Dorsolateral prefrontal cortex (tissue), 122 donors: ENCODE measurements at places on chromosomes 6 and 20.

DNA sequence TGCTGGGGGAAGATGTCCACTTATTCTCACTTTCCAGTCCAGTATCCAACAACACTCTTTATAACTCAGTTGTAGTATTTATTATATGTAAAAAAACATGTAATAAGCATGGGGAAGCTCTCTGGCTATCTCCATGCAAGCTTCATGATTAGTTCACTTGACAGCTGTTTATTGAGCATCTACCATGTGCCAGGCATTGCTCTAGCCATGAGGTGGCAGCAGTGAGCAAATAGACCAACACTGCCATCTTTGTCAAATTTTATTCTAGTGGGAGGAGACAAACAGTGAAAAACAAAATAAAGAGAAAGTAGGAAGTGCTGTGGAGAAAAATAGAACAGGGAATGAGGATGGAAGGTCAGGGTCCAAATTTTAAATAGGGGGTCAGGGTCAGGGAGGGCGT is 131.8 kb downstream of the CFAP61 start:
- DNase-seq: no peak

- DNase-seq: no peak
These were observed 159.3 kb upstream of the LAMA2 start for GRCh38 chr6:128723667-128724066.

GRCh38 chr6:121223212-121223611 is 111.1 kb downstream of the TBC1D32 start:
- no peak for DNase-seq

- DNase-seq: no peak
These were observed 1102.8 kb upstream of the FLRT3 start for GRCh38 chr20:15440049-15440820.

DNA sequence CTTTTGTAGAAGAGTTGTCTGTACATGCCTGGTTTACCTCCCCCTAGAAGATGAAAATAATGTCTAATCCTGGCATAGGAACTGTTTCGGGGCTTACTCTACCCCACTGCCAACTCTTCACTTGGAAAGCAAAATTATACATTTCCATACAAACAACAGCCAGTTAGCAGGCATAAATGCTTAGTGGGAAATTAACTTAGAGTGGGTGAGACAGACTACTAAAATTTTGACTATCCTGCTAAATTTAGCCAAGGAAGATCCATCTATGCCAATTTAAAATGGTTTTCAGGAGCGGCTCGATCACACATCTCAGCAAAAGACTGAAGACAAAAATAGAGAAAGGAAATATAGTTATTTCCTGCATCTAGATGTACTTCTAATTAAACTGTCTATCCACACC is 221.2 kb downstream of the TPBG start:
- DNase-seq: no peak

DNA sequence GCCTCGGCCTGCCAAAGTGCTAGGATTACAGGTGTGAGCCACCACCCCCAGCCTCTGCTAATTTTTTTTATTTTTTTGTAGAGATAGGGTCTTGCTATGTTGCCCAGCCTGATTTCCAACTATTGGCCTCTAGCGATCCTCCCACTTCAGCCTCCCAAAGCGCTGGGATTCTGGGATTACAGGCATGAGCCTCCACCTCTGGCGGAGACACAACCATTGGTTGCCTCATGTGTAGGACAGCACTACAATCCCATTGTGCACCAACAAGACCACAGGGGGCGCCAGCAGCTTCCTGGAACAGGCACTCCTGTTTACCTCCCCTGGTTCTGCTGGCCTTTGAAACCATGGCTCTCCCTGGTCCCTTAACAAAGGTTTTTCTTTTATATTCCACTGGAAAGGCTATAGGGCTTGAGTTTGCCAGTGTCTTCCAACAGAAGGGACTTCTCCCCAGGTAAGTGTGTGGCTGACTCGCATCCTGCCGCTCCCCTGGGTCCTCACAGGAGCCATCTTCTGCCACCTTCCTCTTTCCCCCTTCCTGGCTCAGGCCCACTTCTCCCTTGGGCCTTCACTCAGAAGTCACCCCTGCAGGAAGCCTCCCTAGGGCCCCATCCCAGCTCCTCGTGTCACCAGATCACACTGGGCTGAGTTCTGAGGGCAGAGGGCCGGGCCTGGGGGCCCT is 39.2 kb upstream of the TLDC2 start:
- peak; percentile 79 for DNase-seq

- DNase-seq: no peak
These were observed 12.5 kb upstream of the POU3F2 start for GRCh38 chr6:98821756-98822405.

GRCh38 chr6:92577077-92577719 is 842.2 kb downstream of the EPHA7 start:
- DNase-seq: no peak

- no peak for DNase-seq
These were observed 1.2 kb upstream of the GJA1 start for GRCh38 chr6:121434037-121434770.

DNA sequence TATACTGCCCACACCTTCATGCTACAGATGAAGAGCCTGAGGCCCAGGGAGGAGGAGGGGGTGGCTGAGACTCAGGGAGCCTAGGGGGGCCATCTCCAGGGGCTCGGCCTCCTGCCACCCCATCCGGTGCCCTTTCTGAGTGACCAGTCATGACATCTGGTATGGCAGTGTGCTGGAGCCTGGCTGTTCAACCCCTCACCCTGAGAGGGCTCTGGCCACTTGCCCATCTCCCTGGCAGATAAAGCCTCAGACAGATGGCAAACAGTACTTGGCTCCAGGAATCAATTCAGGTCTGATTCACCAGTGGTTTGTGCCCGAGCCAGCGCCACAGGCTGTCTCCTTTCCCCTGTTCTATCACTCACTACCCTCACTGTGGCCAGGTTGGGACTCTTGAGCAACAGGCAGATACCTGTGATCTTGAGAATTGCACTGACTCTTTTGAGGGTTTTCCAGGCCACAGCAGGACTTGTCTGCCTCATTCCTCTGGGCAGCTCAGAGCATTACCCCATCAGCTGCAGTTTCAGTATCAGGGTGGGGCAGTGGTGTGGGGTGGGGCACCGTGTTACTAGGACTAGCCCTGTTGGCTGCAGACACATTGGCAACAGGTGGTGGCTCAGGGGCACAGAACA is 22.8 kb downstream of the SRSF3 start:
- peak; percentile 45 for DNase-seq

DNA sequence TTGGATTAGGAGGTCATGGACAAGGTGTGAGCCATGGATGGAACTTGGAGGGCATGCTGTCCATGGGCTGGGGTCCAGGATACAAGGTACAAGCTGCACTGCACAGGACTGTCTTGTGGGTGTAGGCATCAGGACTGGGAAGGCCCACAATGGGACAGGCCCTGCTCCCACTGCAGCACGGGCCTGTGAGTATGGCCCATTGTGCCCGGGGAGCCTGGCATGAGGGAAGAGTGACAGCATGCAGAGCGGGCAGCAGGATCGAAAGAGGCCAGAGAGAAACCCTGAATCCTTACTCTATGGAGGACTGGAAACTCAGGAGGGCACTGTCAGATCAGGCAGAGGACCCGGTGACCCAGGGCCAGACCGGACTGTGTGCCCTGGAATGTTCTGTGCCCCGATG is 211.3 kb downstream of the PREX1 start:
- no peak for DNase-seq

GRCh38 chr6:27176523-27177484 is 70.7 kb upstream of the PRSS16 start:
- DNase-seq: no peak

- no peak for DNase-seq
These were observed 30.3 kb upstream of the POPDC3 start for GRCh38 chr6:105209950-105210706.

- DNase-seq: no peak
These were observed 146.8 kb downstream of the CDC5L start for GRCh38 chr6:44534291-44534690.

DNA sequence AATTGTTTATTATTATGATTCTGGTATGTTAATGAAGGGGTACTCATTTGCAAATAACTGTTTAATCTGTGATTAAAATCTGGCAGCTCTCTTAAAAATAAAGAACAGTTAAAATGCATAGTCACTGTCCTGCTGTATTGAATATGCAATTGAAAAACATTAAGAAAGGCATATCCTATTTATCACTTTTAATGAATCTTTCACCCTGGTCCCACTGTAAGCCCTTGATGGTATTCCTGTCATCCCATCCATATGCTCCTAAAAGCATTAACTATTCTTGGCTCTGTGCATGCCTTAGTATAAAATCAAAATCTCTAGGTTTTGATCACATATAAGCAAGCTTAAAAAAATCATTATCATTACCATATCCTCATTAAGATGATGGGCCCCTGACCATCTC is 411.0 kb upstream of the SOX4 start:
- DNase-seq: no peak

DNA sequence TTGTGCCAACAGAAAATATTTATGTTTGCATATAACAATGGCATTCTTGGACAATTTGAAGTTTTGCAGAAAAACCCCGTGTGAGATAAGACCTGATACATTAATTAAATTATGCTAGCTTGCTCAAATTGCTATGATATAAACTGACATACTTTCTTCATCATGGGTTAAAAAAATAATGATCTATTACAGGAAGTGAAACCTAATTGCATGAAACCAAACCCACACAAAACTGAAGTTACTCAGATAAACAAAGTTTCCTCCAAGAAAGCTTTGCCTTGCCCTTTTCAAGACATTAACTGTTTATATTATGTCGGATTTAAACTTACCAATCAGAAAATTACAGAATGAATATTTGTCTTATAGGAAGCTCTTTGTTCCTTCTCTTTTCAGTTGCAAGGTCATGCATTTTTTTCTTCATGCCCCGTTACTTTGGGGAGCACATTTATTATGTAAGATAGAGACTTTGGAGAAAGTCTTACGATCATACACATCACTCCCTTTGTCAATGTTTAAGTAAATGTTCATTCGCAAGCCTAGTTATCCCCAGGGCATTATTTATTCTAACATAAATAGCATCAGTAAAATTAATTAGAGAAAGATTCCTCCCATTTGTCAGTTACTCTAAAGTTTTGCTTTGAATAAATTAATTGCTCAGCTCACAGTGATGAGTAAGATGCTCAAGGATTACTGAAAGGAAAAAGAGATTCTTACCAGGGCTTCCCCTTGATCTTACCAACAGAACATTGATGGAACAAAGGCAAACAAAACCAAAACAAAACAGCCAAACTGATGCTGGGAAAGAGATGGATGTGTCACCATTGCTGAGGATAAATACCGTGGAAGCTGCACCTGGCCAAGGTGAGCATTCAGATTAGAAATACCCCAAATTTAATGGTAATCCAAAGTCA is 14.8 kb upstream of the TMEM244 start:
- no peak for DNase-seq

DNA sequence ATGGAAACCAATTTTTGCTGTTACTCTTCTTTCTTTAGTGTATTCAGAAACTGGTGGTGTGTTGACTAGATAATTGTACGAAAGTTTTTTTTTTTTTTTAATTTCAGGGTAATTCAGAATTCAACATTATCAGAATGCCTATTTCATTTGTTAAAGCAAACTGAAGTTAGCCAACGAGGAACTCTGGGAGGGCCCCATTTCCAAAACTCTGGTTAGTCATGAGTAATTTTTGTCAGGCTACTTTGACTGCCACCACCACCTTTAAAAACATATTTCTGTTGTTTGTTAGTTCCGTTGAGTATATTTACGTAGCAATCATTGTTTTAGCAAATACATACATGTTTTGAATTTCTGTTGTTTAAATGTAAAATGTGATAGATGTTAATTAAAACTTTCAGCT is 763 bp downstream of the ZKSCAN8 start:
- DNase-seq: no peak

GRCh38 chr6:138486249-138487101 is 12.8 kb downstream of the NHSL1 start:
- DNase-seq: no peak

GRCh38 chr20:57746832-57747404 is 37.1 kb upstream of the PMEPA1 start:
- DNase-seq: no peak

- DNase-seq: no peak
These were observed 27.6 kb downstream of the PHACTR3 start for GRCh38 chr20:59631751-59632540.

GRCh38 chr6:48061265-48061990 is 49.6 kb downstream of the PTCHD4 start:
- DNase-seq: no peak

- no peak for DNase-seq
These were observed 11.3 kb downstream of the PTPN1 start for GRCh38 chr20:50521221-50522052.

GRCh38 chr6:121896363-121896762 is 460.9 kb downstream of the GJA1 start:
- DNase-seq: no peak

DNA sequence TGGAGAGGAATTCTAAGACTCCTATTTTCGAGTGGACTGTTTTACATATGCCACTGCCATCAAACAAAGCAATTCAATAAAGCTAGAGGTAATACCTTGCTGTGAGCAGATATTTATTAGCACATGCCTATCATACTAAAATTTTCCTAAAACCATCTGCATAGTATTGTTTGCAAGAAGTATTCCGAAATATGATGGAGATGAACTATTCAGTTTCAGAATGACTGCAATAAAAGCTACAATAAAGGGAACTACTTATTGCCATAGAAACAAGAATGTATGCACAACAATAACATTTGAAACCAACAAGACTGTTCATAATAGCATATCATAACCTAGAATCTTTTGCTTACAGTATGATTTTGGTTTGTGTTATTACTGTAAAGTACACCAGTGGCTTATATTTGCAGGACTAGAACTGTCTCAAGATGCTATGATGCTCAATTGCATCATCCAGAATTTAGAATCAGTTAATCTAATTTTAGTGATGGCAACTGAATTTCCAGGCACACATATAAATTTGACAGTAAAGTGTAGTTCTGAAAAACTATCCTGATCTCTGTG is 144.3 kb downstream of the GRIK2 start:
- DNase-seq: no peak

- DNase-seq: no peak
These were observed 23.1 kb downstream of the TFAP2A start for GRCh38 chr6:10391799-10392198.

- no peak for DNase-seq
These were observed 1.0 kb downstream of the ARMH2 start for GRCh38 chr6:24797596-24798216.

- no peak for DNase-seq
These were observed 94.2 kb downstream of the FAM50B start for GRCh38 chr6:3943331-3943765.

DNA sequence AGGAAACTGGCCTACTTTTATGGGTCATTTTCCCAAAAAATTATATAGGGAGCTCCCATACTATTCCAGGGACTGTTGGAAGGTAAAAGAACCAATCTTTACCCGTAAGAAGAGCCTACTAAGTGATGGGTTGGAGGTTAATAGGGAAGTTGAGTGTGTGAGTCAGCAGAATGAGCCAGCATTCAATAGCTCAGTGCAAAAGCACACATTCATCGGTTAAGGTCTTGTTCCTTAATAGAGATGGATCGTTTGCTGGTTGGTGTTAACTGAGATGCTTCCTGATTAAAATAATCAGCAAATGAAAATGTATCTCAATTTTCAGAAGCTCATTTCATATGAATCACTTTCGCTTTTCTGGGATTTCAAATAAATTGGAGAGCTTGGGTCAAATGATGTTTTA is 115.3 kb upstream of the MRPS10 start:
- DNase-seq: no peak
